ENCODE measurements at places on chromosomes 3 and 15. TPM values are rescaled to one million over a fixed set of nuclear protein-coding genes. Genes with fewer than 3 reads are reported as not detected.

GPR62 gene
- 0.15 TPM for total RNA-seq

DIS3L gene
- 16.1 TPM for total RNA-seq

EFHB gene
- not detected for total RNA-seq

PP2D1 gene
- not detected for total RNA-seq

IL17RD gene
- total RNA-seq: 2.0 TPM

MASP1 gene
- total RNA-seq: 1.8 TPM

C3orf70 gene
- total RNA-seq: 0.50 TPM

GNAT1 gene
- not detected for total RNA-seq

CAV3 gene
- total RNA-seq: not detected

CAPN3 gene
- total RNA-seq: 0.50 TPM

RGMA gene
- total RNA-seq: 5.7 TPM

RPP14 gene
- total RNA-seq: 8.2 TPM

BUB1B gene
- total RNA-seq: 35.5 TPM

MNS1 gene
- total RNA-seq: 3.4 TPM

FAM174B gene
- 0.84 TPM for total RNA-seq

CHRM5 gene
- not detected for total RNA-seq

MRPL47 gene
- 30.1 TPM for total RNA-seq

CACNA1D gene
- total RNA-seq: under 0.01 TPM

PLA2G4B gene
- 0.45 TPM for total RNA-seq

ROPN1 gene
- not detected for total RNA-seq

TLR9 gene
- under 0.01 TPM for total RNA-seq

C3orf49 gene
- total RNA-seq: not detected

FBXL2 gene
- 12.3 TPM for total RNA-seq

TMEM212 gene
- total RNA-seq: not detected

ITPKA gene
- total RNA-seq: 15.6 TPM

ANKUB1 gene
- not detected for total RNA-seq

PRKCI gene
- 29.0 TPM for total RNA-seq

CCDC39 gene
- total RNA-seq: not detected

RHCG gene
- not detected for total RNA-seq

GOLGA8G gene
- total RNA-seq: not detected

CFAP92 gene
- not detected for total RNA-seq

TRIM69 gene
- 15.8 TPM for total RNA-seq

SLC6A1 gene
- not detected for total RNA-seq

GPR15 gene
- total RNA-seq: not detected

FSD2 gene
- total RNA-seq: not detected

GOLGA6L4 gene
- 0.59 TPM for total RNA-seq

ZDHHC23 gene
- 0.17 TPM for total RNA-seq

CADPS gene
- total RNA-seq: 0.50 TPM
